ENCODE measurements at places on chromosomes 11 and 22. TPM values are rescaled to one million over a fixed set of nuclear protein-coding genes. Genes with fewer than 3 reads are reported as not detected.

The SLC22A8 gene
- total RNA-seq: not detected

The YPEL4 gene
- 1.8 TPM for total RNA-seq

DNA sequence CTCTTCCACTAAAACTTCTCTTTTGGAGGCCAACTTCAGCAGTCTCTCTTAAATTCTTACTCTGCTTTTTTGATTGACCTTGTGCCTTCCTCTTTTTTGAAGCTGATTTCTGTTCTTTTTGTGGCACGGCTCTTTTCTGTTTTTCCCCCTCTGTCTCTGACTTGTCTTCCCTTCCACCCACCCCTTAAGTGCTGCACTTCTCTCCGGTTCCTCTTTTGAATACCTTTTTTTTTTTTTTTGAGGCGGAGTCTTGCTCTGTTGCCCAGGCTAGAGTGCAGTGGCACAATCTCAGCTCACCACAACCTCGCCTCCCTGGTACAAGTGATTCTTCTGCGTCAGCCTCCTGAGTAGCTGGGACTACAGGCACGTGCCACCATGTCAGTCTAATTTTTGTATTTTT, 211.9 kb downstream of the BLID start:
- DNase-seq: no peak

DNA sequence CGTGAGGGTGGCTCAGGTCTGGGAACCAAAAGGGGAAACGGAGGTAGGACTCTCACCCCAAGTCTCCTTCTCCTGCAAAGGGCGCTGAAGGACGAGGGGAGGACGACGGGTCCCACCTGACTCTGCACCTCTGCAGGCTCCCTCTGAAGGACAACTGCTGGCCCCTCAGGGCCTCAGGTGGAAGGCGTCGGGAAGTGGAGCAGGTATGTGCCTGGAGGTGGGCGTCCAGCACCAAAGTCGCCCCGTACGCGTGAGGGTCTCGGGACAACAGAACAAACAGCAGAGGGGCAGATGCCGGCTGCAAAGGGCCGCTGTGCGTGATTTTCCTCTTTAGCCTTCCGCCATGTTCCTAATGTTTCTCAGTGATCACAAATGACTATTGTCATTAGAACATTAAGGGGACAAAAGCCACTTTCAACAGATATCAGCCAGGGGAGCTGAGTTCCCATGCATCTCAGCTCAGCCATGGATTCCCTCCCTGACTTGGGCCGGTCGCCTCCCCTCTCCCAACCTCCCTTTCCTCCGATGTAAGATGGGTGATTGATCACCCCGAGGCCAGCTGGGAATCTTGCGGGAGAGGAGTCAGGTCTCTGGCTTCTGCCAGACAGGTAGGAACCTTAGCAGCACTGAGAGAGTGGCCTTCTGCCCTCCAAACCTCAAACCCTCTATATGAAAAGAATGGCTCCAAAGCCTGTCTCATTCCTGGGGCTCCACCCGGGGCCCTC, 836 bp downstream of the SLC16A8 start:
- peak; percentile 61 for DNase-seq

- no peak for DNase-seq
These were observed 470.9 kb downstream of the ETS1 start for GRCh38 chr11:128116447-128116846.
